ENCODE measurements at places on chromosomes 7 and 10.

DNA sequence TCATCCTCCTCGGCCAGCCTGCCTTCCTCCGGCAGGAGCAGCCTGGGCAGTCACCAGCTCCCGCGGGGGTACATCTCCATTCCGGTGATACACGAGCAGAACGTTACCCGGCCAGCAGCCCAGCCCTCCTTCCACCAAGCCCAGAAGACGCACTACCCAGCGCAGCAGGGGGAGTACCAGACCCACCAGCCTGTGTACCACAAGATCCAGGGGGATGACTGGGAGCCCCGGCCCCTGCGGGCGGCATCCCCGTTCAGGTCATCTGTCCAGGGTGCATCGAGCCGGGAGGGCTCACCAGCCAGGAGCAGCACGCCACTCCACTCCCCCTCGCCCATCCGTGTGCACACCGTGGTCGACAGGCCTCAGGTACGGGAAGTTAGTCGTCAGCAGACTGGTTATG, 21.1 kb downstream of the BAG3 start:
- DNase-seq = no peak

DNA sequence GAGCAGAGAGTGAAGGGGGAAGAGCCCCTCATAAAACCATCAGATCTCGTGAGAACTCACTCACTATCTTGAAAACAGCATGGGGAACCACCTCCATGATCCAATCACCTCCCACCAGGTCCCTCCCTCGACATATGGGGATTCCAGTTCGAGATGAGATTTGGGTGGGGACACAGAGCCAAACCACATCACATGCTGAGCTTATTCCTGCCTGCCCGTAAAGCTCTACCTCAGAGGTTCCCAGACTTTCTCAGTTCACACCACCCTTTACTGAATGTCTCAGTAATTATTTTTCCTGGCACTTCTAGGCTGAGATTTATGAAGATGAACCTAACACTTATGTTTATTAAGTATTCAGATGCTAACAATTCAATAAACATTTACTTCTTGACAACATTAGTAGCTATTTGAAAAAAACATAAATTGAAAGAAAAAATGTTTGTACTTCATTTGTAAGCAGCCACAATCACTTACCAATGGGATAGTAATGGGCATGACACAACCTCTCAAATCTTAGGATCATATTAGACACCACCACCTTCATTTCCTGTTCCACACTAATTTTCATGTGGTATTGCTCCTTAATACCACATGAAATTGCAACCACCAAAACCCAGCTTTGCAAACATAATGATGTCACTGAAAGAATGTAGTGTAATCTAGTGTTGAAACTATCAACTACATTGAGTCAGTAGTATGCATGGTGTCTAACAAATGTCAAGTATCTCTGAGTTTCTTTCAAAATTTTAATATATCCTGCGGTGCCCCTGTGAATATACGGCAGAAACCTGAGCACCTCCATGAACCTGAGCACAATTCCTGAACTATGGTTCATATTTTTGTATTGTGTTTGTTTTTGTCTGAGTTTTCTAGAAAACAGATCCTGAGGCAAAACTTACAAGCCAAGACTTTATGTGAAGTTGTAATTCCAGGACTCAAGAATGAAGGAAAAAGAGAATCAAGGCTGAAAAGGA, 4.5 kb upstream of the DGKI start:
- DNase-seq = no peak

GRCh38 chr7:70434376-70434775, 697.6 kb upstream of the GALNT17 start:
- no peak for DNase-seq

DNA sequence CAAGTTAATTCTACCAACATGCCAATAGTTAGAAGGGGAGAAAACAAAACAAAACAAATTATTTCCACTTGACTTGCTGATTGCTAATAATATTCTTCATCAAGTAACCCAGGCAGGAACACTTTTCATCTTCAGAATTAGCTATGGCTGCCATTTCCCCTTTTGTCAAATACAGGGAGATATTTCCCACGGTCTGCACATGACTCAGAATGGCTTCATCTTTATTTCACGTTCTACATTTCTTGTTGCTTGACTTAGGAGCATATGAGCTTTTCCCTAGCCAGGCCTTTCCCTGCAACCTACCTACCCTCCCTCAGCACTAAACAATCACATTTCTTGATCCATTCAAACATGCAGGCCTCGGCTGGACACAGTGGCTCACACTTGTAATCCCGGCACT, 6.5 kb downstream of the CPVL start:
- no peak for DNase-seq

- DNase-seq = no peak
These were observed 330.9 kb downstream of the DNAJB6 start for GRCh38 chr7:157667731-157668130.

DNA sequence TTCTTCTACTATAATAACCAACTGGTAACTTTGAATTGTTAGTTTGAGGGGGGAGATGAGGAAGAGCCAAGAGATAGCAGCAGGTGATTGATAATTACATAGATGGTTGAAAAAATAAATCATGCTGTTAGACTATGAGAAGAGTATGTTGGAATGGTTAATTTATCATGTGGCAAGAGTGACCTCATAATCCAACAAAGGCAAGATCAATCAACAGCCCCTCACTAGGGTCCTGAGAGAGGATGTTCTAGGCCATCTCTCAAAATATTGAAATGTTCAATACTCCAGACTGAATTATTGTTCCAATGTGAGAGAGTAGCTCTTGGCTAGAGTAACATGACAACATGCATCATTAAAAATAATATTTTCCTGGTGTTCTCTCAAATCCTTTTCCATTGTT, 67.9 kb downstream of the ADD3 start:
- DNase-seq = no peak

- no peak for DNase-seq
These were observed 330.9 kb upstream of the COBL start for GRCh38 chr7:51647486-51647885.

GRCh38 chr7:96993094-96993865, 12.1 kb upstream of the DLX6 start:
- no peak for DNase-seq
